ENCODE measurements at places on chromosomes 3 and 15. TPM values are rescaled to one million over a fixed set of nuclear protein-coding genes. Genes with fewer than 3 reads are reported as not detected.

ITGB5 gene
- total RNA-seq = 135 TPM

FHIT gene
- 2.1 TPM for total RNA-seq

IQCF5 gene
- total RNA-seq = not detected

TXNRD3 gene
- 10.3 TPM for total RNA-seq

NANOGP8 gene
- total RNA-seq = not detected

ZNF860 gene
- under 0.01 TPM for total RNA-seq

A4GNT gene
- not detected for total RNA-seq

HTR3E gene
- total RNA-seq = not detected

HIGD2B gene
- 0.26 TPM for total RNA-seq

PARP9 gene
- 56.0 TPM for total RNA-seq

OR5H14 gene
- not detected for total RNA-seq

MAP3K13 gene
- total RNA-seq = 13.4 TPM

NUP210 gene
- 0.33 TPM for total RNA-seq

SNX33 gene
- 19.5 TPM for total RNA-seq

GOLGA6A gene
- total RNA-seq = not detected

NPTN gene
- 121 TPM for total RNA-seq

ZNF717 gene
- 18.2 TPM for total RNA-seq

GNAT1 gene
- not detected for total RNA-seq

C3orf70 gene
- 0.33 TPM for total RNA-seq

LMCD1 gene
- 40.1 TPM for total RNA-seq

NR1I2 gene
- total RNA-seq = under 0.01 TPM

ERICH6 gene
- total RNA-seq = under 0.01 TPM

ZBBX gene
- not detected for total RNA-seq

FBXW12 gene
- not detected for total RNA-seq

ARPP21 gene
- total RNA-seq = not detected

RASGRP1 gene
- not detected for total RNA-seq

GATM gene
- 0.17 TPM for total RNA-seq

THAP10 gene
- 2.3 TPM for total RNA-seq

GP5 gene
- total RNA-seq = 0.17 TPM

ZDHHC23 gene
- total RNA-seq = 0.77 TPM

COL6A6 gene
- total RNA-seq = 0.83 TPM

NOX5 gene
- 0.33 TPM for total RNA-seq

TGM4 gene
- total RNA-seq = not detected

DLEC1 gene
- total RNA-seq = under 0.01 TPM

SAMD7 gene
- total RNA-seq = not detected

AGTR1 gene
- total RNA-seq = 1.5 TPM

IQCH gene
- total RNA-seq = 5.0 TPM

CACNA2D3 gene
- total RNA-seq = 0.77 TPM

GOLGA8O gene
- 0.99 TPM for total RNA-seq

PLXND1 gene
- total RNA-seq = 109 TPM

CEMIP gene
- 324 TPM for total RNA-seq

PCLAF gene
- 53.2 TPM for total RNA-seq

NAALADL2 gene
- total RNA-seq = 11.6 TPM

GRK7 gene
- not detected for total RNA-seq
